Activated naive CD4-positive, alpha-beta T cell (primary cell): ENCODE measurements at places on chromosomes 7 and 10.
A peak's percentile ranks its signal among the peaks of the same experiment; 100 is the strongest.

DNA sequence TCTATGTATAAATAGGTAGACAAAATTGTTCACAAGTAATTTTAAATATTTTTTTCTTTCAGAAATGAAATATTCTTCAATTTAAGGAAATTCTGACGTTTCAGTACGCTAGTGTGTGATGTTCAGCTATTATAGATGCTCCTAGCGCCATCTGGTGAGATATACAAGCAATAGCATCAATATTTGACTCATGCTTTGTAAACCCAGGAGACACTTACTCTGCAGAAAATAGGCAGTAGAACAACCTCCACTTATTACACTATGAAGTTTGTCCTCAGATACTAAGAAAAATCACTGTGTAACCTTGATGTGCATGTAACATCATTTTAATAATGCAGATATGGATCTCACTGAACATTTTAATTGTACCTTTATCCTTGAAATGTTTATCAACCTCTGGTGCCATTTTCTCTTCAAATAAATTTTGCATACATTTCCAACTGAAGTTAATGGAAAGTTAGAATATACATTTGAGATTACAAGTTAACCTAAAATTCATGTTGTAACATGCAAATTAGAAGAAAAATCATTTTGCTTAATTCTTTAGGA lies 151.5 kb upstream of the FAM3C start:
- DNase-seq = no peak

- no peak for DNase-seq
Measured at GRCh38 chr10:124267231-124267885, 151.4 kb downstream of the OAT start.

DNA sequence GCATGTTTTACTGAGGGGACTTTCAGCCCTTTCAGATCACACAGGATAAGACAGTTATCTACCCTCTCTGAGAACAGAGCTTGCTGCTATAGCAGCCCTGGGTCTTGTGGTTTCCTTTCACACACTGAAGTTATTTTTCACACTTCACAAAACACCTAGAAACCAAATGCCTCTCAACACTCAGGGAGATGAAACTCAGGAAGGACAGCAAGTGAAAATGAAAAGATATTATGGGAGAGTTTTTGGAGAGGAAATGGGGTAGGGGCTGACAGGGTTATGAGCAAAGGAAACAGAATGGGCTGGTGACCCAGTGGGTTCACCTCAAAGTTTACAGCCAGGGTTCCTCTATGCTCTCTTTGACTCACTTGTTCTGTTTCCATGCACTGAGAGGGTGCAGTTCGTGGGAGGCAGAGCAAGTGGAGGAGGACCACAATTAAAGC lies 17.0 kb upstream of the GIMAP2 start:
- peak; percentile 18 for DNase-seq

DNA sequence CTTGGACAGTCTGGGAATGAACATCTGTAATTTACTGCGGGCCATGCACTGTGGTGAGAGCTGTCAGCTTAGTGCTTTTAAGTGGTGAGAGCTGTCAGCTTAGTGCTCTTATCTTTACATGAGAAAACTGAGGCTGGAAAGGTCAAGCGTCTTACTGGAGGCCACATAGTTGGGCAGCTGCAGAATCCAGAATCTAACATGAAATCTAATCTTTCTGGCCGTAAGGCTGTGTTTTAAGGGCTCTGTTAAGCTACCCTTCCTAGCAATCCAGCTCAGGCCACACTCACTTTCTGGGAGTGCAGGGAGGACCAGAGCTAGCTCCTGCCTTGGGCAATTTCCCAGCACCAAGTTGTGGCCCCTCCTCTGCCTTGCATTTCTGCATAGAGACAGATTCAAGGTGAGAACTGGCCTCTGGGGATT lies 70.2 kb downstream of the SORCS3 start:
- no peak for DNase-seq

GRCh38 chr7:111743244-111743847 lies 181.1 kb upstream of the IMMP2L start:
- DNase-seq = no peak

GRCh38 chr7:113628948-113629847 lies 289.6 kb downstream of the PPP1R3A start:
- no peak for DNase-seq

DNA sequence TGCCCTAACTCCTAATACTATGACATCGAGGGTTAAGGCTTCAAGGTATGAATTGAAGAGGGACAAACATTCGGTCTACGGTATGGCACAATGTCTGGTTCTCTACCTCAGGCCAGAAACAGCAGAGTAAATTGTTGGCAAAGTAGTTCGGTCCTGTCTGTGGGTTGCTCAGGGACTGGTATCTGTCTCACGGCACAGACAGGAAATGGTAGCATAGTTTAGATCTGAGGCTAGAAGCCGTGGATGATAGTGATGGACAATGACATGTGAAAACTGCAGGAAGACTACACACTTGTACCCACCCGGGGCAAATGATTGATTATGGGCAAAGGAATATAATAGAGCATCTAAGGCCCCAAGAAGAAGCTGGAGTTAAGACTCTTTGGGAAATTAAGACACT lies 106.2 kb downstream of the TWIST1 start:
- no peak for DNase-seq

- DNase-seq = no peak
Measured at GRCh38 chr10:90964781-90965465, 44.0 kb upstream of the ANKRD1 start.

DNA sequence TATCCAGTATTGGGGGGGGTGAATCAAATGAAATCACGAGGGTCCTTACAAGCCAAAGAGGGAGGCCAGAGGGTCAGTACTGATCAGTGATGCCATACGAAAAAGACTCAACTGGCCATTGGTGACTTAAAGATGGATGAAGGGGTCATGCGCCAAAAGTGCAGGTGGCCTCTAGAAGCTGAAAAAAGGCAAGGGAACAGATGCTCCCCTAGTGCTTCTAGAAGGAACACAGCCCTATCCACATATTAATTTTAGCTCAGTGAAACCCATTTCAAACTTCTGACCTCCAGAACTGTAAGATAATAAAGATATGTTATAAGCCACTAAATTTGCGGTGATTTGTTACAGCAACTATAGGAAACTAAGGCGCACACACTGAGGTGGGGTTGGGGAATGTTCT lies 62.5 kb downstream of the ABI1 start:
- no peak for DNase-seq
